Activated CD8-positive, alpha-beta T cell treated with anti-CD3 and anti-CD28 coated beads for 36 hours (primary cell): ENCODE measurements at places on chromosomes 6 and 20. TPM values are rescaled to one million over a fixed set of nuclear protein-coding genes. Genes with fewer than 3 reads are reported as not detected.

AIF1 gene
- total RNA-seq: 240 TPM

POLR3F gene
- total RNA-seq: 10.1 TPM

LGSN gene
- total RNA-seq: not detected

ESR1 gene
- 0.79 TPM for total RNA-seq

ZNF335 gene
- total RNA-seq: 27.0 TPM

MYL9 gene
- not detected for total RNA-seq

ELOVL4 gene
- total RNA-seq: 1.7 TPM

TRDN gene
- not detected for total RNA-seq

- no peaks in the 10 kb centered on the region for H3K4me1 ChIP-seq
- H3K27ac ChIP-seq: no peak overlapping the region
- DNase-seq: no peak
- no peaks in the 10 kb centered on the region for H3K36me3 ChIP-seq
- H3K4me3 ChIP-seq: no peak overlapping the region
Measured at GRCh38 chr6:162307865-162308264, 419.7 kb downstream of the PRKN start.

DNA sequence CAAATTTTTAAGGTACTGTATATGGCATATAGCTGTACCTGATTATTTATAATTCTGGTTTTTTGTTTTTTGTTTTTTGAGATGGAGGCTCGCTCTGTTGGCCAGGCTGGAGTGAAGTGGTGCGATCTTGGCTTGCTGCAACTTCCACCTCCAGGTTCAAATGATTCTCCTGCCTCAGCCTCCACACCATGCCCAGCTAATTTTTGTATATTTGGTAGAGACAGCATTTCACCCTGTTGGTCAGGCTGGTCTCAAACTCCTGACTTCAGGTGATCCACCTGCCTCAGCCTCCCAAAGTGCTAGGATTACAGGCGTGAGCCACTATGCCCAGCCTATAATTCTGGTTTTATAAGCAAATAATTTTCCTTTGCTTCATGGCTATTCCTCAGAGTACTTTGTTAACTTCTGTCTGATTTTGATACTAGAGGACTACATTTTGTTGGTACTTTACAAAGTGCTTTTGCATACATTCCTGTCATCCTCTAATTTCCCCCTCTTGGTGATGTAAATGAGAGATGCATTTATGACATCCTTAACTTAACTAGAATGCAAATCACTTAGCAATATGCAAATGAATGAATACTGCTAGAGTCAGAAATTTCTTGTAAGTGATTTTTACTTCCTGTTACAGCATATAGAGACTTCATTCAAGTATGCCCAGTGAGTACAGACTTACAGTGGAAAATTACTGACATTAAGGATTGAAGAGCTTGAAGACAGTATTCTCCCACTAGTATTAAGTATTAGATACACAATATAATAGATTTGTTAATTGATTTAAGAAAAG lies 35.7 kb upstream of the ARID1B start:
- H3K4me3 ChIP-seq: no peak overlapping the region
- peaks cover 2% of the 10 kb centered on the region for H3K27me3 ChIP-seq
- peaks cover 5% of the 10 kb centered on the region for H3K36me3 ChIP-seq
- DNase-seq: no peak

DNA sequence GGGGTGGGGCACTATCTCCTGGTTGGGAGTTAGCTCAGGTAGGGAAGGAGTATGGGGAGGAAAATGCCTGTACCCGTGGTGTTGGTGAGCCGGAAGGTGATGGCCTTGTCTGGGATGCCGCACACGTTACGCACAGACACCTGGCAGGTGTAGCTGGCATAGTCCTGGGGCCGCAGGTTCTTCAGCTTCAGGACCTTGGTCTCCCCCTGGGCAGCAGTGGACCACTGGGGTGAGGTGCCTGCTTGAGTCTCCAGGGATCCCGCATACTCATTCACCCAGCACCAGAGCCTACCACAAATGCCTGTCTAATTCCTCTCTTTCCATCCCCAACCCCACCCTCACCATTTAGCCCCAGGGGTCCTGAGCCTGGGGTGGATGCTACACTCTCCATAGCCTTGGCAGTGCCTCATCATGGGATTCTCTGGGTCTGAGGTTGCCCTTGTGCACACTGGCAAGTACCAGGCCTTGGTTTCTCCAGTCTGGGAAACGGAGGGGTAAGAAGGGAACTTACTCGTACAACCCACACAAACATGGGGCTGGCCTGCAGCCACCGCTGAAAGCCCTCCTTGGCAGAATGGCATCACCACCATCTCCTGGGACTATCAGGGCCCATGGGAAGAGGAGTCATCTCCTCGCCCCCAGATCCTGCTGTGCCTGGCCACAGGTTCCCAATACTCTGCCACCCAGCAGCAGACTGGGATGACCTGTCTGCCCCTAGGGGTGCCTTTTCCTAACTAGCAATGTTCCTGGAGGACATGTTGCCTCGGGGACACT lies 42.8 kb downstream of the MDGA1 start:
- H3K4me3 ChIP-seq: no peak overlapping the region
- no peak for DNase-seq
- peaks cover 4% of the 10 kb centered on the region for H3K27me3 ChIP-seq
- H3K4me1 ChIP-seq: peaks cover under 1% of the 10 kb centered on the region
- H3K36me3 ChIP-seq: peaks cover 3% of the 10 kb centered on the region

GRCh38 chr6:146224449-146224848 lies 195.6 kb downstream of the GRM1 start:
- no peak overlapping the region for H3K27ac ChIP-seq
- H3K36me3 ChIP-seq: no peaks in the 10 kb centered on the region
- no peak overlapping the region for H3K4me3 ChIP-seq
- no peaks in the 10 kb centered on the region for H3K4me1 ChIP-seq
- no peaks in the 10 kb centered on the region for H3K27me3 ChIP-seq
- DNase-seq: no peak

GRCh38 chr6:31578184-31579118 lies 3.1 kb downstream of the TNF start:
- peaks cover 47% of the 10 kb centered on the region for H3K4me1 ChIP-seq
- no peaks in the 10 kb centered on the region for H3K27me3 ChIP-seq
- peak overlapping the region; percentile 96 for H3K4me3 ChIP-seq
- H3K27ac ChIP-seq: peak overlapping the region; percentile 93
- peaks cover 79% of the 10 kb centered on the region for H3K36me3 ChIP-seq

DNA sequence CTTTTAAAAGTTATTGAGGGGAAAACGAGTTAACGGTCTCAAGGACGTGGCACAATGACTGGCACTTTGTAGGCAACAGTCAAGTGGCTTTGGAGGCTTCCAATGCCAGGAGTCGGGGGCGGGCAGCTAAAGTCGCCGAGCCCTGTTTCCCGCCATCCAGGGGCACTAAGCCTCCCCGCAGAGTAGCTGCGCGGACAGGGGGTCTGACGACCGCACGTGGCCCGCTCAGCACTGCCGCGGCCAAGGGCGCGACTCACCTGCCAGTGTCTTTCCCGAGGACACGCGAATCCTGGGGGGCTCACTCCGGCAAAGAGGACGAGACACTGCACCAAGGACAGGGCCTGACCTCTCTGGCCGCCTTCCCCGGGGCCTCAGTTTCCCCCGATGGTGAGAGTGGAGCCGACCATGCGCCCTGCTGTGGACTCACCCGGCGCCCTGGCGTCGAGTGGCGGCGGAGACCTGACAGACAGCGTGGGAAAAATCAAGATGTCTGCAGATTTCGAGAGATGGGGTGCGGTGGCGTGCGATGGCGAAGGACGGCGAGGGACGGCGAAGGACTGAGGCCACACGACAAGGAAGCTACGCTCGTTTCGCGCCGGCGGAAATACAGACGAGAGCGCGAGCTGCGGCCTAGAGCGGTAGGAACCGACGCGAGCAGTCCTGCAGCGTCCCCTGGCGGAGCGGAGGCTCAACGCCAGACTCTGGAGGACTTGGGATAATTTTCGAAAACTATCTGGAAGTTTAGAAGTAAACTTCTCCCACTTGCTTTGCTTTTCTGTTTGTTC lies at the start of gene SNHG17:
SNHG17 (minus strand) TSS at position 559 of the 785 bp plus-strand sequence.
- peak within 1 kb of the TSS; percentile 98 for H3K27ac ChIP-seq
- peaks cover 48% of the 10 kb centered on the region for H3K36me3 ChIP-seq
- H3K4me3 ChIP-seq: peak within 1 kb of the TSS; percentile 96
- H3K27me3 ChIP-seq: peaks cover 3% of the 10 kb centered on the region
- peak; percentile 93 for DNase-seq

DNA sequence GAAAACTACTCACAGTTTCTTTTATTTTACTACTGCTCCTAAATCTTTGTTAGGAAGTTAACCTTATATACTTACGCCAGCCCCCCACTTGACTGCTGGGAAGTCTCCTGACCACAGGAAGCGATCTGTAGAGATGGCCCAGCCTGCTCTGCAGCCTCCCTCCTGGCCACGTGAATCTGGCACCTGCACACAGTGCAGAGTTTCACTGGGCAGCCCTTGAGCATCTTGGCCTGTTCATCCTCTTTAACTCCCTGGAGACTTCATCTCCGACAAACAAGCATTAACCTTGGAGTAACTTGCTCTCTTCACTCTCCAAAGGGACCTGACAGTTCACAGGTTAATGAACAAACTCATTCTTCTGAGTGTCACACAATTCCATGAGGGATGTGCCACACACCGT lies 294.1 kb downstream of the BTBD9 start:
- no peak overlapping the region for H3K27ac ChIP-seq
- H3K4me1 ChIP-seq: peaks cover 2% of the 10 kb centered on the region
- DNase-seq: no peak
- H3K4me3 ChIP-seq: no peak overlapping the region

DNA sequence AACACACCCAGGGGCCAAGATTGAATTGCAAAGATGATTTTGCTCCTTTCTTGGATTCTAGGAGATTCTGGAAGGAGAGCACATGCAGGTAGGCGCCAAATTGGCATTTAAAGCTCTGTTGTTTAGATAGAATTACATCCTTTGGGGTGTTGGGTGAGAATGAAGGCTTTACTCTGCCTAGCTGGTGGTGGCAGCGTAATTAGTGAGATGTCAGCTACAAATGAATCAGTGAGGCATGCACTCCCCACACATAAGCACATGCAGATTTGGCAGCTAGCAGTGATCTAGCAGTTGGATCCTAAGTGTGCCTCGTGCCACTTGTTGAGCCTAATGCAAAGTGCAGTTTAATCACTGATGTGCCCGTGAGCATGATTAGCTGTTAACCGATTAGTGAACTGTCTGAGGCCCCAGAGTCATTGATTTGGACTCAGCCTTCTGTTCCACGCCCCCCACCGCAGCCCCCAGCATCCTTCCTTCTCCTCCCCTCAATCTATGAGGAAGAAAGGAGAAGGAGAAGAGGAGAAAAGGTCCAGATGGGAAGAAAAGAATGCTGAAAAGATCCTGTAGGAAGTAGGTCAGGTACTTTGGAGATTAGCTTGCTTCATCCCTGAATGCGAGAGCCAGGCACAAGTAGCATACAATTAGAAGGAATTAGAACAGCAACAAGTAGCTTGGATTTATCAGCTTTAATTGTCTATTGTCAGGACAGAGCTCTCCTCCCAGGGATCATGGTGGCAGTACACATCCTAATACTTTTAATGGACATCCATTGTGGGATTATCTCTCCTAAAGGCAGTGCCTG lies 6.0 kb upstream of the PRDM1 start:
- no peak overlapping the region for H3K4me3 ChIP-seq
- peaks cover 18% of the 10 kb centered on the region for H3K27me3 ChIP-seq
- peaks cover 24% of the 10 kb centered on the region for H3K4me1 ChIP-seq
- no peak for DNase-seq

- peaks cover 24% of the 10 kb centered on the region for H3K27me3 ChIP-seq
- H3K36me3 ChIP-seq: no peaks in the 10 kb centered on the region
- DNase-seq: no peak
Measured at GRCh38 chr20:37408302-37409193, 62.6 kb downstream of the SRC start.

DNA sequence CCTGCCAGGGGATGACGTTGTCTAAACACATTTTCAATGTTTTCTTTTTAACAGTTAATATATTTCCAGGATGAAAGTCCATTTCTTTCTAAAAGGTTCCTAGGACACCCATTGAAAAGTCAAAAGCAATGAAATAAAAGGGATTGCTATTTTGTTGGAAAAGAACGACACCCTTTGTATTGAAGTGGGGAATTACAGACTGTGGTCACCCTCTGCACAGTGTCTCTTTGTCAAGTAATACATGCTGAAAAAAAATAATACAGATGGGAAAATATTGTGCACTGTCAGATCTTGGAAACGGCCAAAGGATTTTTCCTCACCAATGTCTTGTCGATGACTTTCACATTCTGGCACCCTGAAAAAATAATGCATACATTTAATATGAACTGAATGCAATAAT lies 56.9 kb downstream of the HAO1 start:
- peaks cover 3% of the 10 kb centered on the region for H3K27me3 ChIP-seq
- no peak overlapping the region for H3K27ac ChIP-seq
- H3K4me3 ChIP-seq: no peak overlapping the region
- H3K4me1 ChIP-seq: no peaks in the 10 kb centered on the region

GRCh38 chr20:33370291-33370690 lies 31.0 kb downstream of the CDK5RAP1 start:
- no peak overlapping the region for H3K4me3 ChIP-seq
- peak overlapping the region; percentile 71 for H3K27ac ChIP-seq
- peak; percentile 42 for DNase-seq
